ENCODE measurements at places on chromosomes 7 and 10. TPM values are rescaled to one million over a fixed set of nuclear protein-coding genes. Genes with fewer than 3 reads are reported as not detected.

DRGX gene
- total RNA-seq, result not detected

DNA sequence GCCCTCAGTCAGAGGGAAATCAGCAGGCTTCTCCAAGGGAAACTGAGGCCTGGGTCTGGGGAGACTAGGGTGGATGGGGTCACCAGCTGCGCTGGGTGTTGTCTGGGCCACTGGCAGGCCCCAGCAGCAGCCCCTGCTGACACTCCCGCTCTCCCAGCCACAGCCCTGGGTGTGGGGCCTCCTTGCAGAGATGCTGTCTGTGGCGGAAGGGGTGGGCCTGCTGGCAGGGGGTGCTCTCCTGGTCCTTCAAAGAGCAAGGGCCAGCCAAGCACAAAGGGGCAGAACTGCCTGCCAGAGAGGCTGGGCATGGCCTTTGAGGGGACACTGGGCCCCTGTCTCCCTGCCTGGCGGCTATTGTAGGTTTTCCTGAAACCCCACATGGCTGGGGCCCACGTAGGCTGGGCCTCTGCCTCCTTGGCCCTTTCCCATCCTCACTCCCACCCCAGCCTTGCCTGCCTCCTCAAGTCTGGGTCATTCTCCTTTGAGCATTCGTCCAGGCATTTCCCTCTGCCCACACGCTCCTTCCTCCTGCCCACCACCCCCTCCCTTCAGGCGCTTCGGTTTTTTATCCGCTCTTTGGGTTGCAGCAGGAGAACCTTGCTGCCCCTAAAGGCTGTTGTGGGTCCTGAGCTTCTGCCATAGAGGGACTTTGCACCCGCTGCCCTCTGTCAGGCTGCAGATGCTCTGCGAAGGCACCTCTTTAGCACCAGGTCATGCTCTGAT is 9.1 kb downstream of the COL13A1 start:
- no peaks in the 10 kb centered on the region for H3K27me3 ChIP-seq
- H3K4me3 ChIP-seq, result no peak overlapping the region
- H3K4me1 ChIP-seq, result no peaks in the 10 kb centered on the region
- no peak overlapping the region for H3K27ac ChIP-seq
- no peak for DNase-seq
- H3K36me3 ChIP-seq, result no peaks in the 10 kb centered on the region

DNA sequence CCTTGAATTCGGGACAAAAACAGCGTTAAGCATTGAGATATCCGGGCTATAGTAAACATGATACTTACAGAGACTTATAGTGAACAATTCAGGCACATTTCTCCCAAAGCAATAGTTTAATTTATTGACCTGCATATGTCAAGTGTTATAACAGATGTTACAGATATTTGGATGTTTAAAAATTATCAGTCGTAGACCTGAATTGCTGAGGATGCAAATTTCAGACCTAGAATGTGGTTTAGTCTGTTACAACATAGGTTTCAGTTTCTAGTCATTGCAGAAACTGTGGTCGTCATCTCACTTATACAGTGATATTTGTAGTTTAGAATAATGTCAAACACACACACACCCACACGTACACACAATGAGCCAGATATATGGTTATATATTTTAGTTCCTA is 85.2 kb downstream of the VTI1A start:
- peak; percentile 58 for DNase-seq
- peaks cover 11% of the 10 kb centered on the region for H3K36me3 ChIP-seq
- peaks cover 37% of the 10 kb centered on the region for H3K4me1 ChIP-seq
- no peaks in the 10 kb centered on the region for H3K27me3 ChIP-seq
- H3K4me3 ChIP-seq, result peak overlapping the region; percentile 43

- DNase-seq, result no peak
- H3K36me3 ChIP-seq, result no peaks in the 10 kb centered on the region
- no peak overlapping the region for H3K27ac ChIP-seq
Observed at GRCh38 chr10:59688921-59689351, 20.7 kb downstream of the SLC16A9 start.

GRCh38 chr10:47166405-47166777 is 133.6 kb upstream of the GDF10 start:
- peaks cover 33% of the 10 kb centered on the region for H3K4me1 ChIP-seq
- H3K27ac ChIP-seq, result peak overlapping the region; percentile 89
- peaks cover 8% of the 10 kb centered on the region for H3K36me3 ChIP-seq
- H3K4me3 ChIP-seq, result no peak overlapping the region

DNA sequence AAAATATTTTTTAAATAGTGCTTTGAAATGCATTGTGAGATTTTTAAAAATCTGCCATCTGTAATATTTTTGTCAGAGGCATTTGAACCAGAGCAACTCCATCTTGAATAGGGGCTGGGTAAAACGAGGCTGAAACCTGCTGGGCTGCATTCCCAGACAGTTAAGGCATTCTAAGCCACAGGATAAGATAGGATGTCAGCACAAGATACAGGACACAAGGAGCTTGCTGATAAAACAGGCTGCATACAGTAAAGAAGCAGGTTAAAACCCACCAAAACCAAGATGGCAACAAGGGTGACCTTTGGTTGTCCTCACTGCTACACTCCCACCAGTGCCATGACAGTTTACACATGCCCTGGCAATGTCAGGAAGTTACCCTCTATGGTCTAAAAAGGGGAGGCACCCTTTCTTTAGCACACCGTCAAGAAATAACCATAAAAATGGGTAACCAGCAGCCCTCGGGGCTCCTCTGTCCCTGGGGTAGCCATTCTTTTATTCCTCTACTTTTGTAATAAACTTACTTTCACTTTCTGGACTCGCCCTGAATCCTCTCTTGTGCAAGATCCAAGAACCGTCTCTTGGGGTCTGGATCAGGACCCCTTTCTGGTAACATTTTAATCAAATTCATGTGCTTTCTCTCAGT is 273.7 kb downstream of the SEMA3D start:
- no peaks in the 10 kb centered on the region for H3K36me3 ChIP-seq
- H3K27ac ChIP-seq, result no peak overlapping the region
- H3K4me3 ChIP-seq, result no peak overlapping the region
- no peak for DNase-seq
